ENCODE measurements at places on chromosomes 16 and 17.

DNA sequence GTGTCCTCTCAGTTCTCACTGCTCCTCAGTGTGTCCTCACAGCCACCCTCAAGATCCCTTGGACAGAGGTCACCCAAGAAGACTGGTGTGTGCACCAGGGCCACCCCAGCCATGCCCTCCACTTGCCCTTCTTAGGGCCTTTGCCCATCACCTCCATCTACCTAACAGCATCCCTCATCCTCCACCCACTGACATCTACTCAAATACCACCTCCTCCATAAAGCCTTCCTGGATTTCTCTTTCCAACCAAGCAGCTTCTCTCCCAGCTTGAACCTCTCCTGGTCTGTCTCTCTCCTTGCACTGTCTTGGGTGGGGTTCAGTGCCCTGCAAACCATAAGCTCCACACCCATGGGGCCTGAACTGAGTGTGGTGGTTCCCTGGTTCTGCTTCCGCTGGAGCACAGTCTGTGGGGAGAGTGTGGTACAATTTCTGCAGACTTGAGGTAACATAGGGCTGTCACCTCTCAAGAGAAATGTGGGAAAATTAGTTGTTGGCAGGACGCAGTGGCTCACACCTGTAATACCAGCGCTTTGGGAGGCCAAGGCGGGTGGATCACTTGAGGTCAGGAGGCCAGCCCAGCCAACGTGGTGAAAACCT, 14.4 kb downstream of the KATNB1 start:
- DNase-seq, result no peak

GRCh38 chr17:57606111-57606875, 138.8 kb downstream of the CCDC182 start:
- no peak for DNase-seq

DNA sequence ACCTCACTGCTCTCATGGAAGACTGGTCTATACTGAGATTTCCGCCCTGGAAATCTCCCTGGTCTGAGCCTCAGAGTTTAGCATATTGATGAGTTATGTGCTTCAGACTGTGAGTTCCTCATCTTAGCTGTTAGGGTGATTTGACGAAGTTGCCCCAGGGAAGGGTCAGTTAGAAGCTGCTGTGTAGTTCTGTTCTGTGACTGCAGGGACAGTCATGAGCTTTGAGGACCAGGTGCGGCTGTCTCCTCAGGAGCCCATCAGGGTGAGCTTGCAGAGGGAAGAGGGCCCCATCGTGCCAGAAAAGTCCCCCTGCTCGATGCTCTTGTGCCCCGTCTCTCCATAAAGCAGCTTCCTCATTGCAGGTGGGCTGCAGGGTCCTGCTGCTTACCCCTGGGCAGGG, 28.3 kb upstream of the IL17C start:
- DNase-seq, result no peak

GRCh38 chr17:40564883-40565768, at the start of gene CCR7:
Gene CCR7, minus strand, starts transcription at chr17:40565472. Its CDS starts 63 bp downstream, at chr17:40565409.
- DNase-seq, result no peak

DNA sequence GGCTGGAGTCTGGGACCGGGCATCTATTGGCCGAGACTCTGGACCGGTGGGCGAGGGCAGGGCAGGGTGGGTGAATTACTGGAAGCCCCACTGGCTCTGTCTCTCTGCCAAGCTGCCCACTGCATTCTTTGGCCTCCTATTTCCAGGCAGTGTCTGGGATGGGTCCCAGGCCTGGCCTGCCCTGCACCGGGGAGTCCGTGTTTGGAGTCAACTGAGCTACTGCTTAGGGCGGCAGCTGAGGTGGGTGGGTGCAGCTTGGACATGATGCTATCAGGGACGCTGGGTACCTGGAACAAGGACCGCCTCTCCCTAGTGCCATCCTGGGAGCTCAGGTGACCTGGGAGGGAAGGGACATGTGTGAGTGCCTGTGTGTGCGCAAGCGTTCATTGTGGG, 58.1 kb downstream of the SOCS3 start:
- no peak for DNase-seq

DNA sequence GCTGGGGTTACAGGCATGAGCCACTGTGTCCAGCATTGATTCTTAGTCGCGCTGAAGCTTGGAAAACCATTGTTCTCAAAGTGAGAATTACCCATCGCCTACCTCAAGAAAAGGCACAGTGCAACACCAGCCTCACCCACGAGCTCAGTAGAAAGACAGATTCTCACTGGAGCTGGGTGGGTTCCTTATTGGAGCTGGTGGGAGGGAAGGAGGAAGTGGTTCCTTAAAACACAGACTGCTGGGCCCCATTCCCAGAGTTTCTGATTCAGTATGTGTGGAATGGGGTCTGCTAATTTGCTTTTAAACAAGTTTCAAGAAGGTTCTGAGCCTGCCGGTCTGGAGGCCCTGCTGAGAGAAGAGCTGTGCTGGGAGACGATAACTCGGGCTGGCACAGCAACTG, 264.7 kb downstream of the ENGASE start:
- DNase-seq, result no peak

DNA sequence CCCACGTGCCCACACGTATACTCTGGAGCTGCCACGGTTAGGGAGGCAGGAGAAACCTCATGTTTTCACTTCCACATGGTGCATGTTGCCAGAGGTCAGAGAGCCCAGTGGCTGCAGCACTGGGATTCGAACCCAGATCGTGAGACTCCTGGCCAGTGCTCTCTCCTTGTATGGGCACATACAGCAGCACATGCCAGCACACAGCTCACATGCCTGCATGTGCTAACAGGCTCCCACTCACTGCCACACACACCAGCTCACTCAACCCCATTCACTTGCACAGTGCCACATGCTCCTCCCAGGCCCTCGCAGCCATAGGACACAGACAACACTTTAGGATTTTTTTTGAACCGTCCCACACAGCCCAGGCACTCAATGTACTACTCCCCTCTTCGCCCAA, 49.5 kb upstream of the MRPS23 start:
- DNase-seq, result no peak

DNA sequence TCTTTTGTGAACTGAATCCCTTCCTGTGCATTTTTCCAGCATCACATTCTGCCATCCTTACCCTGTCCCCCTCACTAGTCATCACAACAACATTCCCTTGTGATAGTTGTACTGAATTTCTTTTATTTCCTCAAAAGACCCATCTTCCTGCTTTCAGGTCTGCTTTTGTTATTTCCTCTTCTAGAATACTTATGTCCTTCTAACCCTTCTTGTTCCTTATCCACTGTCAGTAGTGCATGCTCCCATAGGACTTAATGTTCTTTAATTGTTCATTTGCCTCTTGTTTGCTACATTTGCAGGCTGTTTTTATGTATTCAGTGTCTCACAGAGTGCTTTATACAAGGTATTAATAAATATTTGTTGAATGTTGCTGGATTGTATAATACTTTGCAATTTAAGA, 73.0 kb downstream of the BCAS3 start:
- no peak for DNase-seq

- no peak for DNase-seq
Observed at GRCh38 chr16:73015612-73016487, 32.1 kb downstream of the ZFHX3 start.

DNA sequence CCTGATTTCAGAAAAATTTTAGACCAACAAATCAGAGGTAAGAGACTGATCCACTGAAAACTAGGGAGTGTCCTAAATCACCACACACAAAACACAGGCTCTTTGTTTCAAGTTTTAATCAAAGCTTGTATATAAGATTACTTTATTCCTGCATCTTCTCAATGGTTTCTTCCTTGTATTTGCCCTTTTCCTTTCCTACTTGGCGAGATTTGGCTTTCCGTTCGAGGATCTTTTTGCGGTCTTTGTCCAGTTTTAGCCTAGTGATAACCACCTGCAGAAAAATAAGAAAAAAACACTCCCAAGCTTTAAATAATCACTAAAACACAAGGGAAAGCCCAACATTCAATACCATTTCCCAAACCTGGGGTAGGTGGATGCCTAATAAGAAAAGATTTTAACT, 918 bp upstream of the KRABD2 start:
- DNase-seq, result no peak

GRCh38 chr17:77560841-77561240, 397.7 kb upstream of the TNRC6C start:
- DNase-seq, result no peak

DNA sequence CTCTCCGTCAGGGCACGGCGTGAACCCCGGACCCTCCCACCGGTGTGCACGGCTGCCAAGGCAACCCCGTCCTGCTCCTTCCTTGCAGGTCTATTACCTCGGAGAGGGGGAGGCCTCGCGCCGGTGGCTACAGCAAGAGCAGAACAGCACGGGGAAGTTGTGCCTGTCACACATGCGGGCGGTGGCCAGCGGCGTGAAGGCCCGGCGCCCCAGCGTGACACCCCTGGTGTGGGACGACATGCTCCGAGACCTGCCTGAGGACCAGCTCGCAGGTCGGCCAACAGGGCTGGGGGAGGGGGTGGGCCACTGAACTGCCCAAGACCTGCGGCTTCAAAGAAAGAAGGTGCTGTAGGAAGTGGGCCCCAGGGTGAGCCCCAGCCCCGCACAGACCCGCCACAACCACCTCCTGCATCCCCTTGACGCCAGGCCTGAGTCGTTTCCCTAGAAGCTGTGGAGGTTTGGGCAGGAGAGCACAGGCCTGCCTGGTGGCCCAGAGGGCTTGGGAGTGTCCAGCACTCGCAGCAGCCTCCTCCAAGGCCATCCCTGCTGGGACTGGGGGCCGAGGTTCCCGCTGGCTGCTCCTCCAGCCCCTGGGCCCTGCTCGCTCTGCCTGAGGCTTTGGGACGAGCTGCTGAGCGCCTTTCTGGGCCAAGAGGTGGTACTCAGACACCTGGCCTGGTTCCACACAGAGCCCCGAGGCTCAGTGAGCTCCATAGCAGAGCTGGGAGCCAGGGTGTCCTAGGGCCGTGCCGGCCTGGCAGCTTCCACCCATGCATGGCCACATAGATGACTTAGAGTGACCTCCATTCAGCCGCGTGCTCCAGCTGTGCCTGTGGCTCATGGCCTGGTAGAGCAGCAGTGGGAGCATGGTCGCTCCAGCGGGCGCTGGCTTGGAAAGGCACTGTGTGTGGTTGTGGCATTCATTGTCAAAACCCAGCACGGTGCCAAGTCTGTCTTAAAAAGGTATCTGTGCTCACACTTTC, 14.7 kb downstream of the CYBC1 start:
- DNase-seq, result no peak

DNA sequence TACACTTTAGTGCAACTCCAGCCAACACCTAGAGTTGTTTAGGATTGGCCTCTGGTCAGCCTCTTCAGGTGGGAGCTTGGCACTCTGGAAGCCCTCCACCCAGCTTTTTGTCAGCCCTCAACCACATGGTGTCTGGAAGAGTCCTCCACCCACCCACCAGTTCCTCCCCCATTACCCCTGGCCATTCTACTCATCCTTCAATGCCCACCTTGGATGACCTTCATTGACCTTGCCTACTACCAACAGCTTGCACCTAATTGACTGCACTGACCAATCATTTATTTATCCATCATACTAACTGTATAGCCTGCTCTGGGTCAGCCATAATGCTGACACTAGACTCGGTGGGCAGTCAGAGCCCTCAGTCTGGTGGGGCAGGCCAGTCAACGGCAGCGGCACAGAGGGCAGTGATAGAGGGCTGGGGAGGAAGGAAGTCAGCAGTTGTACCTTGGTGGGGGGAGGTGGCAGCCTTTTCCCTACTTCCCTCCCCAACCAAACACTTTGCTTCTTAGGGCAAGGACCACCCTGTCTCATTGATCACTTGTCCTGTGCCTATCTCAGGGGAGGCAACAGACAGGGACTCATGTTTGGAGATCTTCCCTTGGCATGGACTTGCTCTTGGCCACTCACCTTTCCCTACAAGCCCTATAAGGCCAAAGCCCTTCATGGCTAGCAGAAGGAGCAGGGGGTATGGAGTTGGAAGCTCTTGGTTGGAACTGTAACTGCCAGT, 29.3 kb downstream of the SLC13A5 start:
- DNase-seq, result no peak

DNA sequence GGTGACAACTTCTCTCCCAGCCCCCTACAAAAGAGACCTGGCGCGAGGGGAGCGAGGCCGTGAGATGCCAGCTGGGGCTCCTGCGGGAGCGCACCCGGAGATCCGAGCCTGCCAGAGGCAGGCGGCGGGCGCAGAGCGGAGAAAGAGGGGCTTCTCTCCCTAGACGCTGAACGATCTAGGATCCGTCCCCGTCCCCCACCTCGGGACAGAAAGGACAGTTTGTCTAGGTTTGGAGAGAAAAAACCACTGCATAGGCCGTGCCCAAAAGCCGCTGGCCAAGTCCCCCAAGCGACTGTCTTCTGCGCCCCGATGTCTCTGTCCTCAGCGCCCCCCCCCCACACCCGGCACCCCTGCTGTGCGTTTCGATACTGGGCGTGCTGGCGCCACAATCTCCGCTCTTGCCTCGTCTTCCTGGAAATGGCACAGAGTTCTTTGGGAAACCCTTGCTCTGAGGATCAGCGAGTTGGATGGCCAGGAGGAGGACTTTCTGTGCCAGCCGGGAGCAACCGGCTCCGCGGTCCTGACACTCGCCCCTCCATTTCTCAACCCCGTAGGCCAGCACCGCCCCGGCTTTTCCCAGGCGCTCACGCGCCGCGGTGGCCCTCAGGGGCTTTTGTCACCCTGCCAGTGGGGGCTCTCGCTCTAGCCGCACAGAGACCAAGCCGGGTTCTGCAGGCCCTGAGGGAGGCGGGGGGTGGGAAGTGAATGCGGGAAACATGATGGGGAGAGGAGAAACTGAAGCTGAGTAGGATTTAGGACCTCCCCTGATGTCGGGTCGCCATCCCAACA, 1.0 kb downstream of the SSTR2 start:
- peak; percentile 80 for DNase-seq

DNA sequence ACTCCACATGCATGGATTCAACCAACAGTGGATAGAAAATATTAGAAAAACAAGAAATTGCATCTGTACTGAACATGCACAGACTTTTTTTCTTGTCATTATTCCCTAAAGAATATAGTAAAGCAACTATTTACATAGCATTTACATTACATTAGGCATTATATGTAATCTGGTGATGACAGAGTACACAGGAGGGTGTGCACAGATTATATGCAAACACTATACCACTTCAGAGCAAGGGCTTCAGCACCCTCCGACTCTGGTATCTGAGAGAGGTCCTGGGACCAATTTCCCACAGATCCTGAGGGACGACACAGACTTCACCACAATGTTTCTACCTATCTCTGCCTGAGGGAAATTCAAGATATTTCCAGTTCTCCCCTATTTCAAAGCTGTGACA, 25.3 kb upstream of the KCTD5 start:
- no peak for DNase-seq

GRCh38 chr17:66612993-66613392, 221.9 kb upstream of the CACNG5 start:
- no peak for DNase-seq

DNA sequence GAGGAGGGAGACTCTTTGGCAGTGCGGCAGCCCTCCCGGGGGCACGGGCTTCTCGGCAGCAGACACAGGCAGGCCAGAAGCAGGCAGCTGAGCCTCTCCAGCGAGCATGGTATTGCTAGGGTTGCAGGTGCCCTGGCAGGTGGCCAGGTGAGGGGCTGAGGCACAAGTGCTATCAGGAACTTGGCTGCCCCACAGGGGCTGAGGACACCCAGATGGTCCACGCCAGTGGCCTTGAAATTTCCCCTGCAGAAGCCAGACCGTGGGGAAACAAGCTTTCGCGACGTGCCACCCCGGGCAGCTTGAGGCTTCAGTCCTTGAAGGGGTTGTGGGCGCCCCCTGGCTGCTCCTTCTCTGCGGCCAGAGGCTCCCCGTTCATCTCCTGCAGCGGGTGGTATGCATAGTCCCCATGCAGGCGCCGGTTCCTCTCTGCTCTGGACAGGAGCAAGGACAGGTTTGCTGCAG, 8.5 kb downstream of the NAGPA start:
- DNase-seq, result peak; percentile 69

Data from ecto neural progenitor cell (in vitro differentiated cells).